ENCODE measurements at places on chromosomes 13 and 19.

GRCh38 chr19:49520705-49521319 is 7.0 kb upstream of the RCN3 start:
- no peak for DNase-seq

DNA sequence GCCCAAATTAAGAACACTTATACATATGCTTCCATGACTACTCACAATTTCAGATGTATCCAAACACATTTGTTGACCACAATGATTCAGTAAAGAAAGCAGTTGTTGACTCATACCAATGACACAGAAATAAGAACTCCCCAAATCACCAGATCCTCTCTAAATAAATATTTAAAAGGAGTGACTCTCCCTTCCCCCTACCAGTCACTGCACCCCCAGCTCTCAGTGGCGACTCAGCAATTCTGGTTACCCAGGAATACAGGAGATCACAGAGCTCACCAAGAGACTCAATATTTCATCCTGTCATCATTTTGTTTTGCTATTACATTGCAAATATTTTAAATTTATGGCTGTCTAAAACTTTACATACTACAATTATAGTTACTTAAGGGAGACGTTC is 131.5 kb downstream of the RGCC start:
- no peak for DNase-seq

- no peak for DNase-seq
Observed at GRCh38 chr13:21538280-21538679, 65.7 kb downstream of the MICU2 start.

- DNase-seq: no peak
Observed at GRCh38 chr19:58380037-58380661, 681 bp downstream of the ZNF837 start.

GRCh38 chr19:49887665-49888509 is 8.8 kb downstream of the IL4I1 start:
- DNase-seq: no peak

DNA sequence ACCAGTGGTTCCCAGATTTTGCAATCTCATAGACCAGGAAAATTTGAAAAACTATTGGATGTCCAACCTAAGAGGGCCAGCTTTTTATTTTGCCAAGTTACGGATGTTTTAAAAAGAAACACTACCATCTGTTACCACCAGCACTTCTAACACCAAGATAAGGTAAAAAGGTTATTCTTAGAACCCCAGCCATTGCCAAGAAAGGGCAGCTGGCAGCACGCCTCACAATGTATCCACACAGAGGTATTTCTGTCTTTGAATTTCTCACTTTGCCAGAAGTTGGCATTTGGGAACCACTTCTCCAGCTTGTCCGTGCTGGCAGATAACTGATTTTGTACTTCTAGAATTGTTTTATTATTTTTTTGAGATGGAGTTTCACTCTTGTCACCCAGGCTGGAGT is 28.7 kb downstream of the CAPN12 start:
- no peak for DNase-seq

GRCh38 chr19:2841855-2842574 is 740 bp downstream of the ZNF555 start:
- DNase-seq: no peak

DNA sequence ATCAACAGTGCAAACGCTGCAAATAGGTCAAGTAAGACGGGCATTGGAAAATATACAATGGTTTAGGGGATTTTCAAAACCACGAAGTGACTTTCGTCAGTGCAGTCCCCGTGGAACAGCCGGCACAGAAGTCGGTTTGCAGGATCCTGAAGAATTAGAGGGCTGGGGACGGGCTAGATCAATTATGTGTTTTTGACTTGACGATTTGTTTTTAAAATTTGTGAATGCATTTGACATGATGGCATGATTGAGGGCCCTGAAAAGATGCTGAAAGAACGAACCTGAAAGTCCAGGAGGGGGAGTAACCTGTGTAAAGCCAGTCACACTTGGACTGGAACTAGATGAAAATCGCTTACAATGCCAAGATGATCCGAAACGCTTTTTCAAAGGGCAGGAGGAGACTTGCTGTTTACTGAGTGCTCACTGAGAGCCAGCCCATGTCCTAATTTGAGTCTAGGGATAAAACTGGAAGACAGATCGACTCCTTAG is 8.9 kb upstream of the DGKH start:
- DNase-seq: no peak

DNA sequence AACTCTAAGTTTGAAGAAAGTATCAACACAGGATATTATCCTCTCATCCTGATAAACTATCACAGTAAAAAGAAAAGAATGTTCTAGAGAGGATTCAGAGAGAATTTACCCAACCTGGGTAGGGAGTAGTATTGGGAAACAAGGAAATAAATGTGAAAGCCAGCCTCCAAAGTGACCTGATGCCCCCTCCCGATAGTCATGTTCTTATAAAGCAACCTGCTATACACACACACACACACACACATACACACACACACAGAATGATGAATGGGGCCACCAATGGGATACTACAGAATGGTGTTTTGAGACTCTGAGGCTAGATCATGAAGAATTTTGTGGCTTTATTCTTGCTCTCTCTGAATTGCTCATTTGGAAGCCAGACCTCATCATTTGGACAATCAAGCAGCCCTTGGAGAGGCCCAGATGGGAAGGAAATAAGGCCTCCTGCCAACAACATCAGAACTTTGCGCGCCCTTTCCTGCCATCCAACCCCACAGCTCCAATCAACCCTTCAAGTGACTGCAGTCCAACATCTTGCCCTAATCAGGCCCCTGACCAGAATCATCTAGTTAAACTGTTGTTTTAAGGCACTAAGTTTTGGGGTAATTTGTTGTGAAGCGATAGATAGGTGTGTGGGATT is 807.9 kb upstream of the ARGLU1 start:
- DNase-seq: no peak

- DNase-seq: no peak
Observed at GRCh38 chr13:66875264-66875663, 354.9 kb downstream of the PCDH9 start.

- DNase-seq: no peak
Observed at GRCh38 chr19:43469160-43469480, 3.7 kb upstream of the LYPD3 start.

DNA sequence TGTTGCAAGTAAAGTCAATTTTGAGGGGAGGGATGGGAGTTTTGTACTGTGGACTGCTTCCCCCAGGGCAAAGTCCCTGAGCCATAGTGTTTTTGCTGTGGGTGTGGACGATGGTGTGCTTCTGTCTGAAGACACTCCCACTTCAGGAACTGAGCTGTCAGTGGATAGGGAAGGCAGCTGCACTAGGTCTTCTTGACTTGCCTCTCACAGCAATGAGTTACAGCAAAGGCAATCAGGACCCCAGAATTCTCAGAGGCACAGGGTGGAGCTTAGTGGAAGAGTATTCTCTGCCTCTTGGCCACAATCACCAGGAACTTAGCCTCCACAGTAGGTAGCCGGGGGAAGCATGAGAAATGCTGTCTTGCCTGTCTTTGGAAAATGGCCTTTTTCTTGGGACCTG is 1416.6 kb upstream of the MIR17HG start:
- no peak for DNase-seq

- no peak for DNase-seq
Observed at GRCh38 chr13:50635504-50635903, 208.0 kb downstream of the DLEU7 start.

Data from iPS DF 6.9 (cell line).